ENCODE measurements at places on chromosomes 11 and 22. TPM values are rescaled to one million over a fixed set of nuclear protein-coding genes. Genes with fewer than 3 reads are reported as not detected.

The CNTF gene
- 2.6 TPM for total RNA-seq

The SLC43A1 gene
- 21.7 TPM for total RNA-seq

The APOA5 gene
- not detected for total RNA-seq

The OR5B17 gene
- not detected for total RNA-seq

The MRGPRX3 gene
- not detected for total RNA-seq

The CD248 gene
- 0.12 TPM for total RNA-seq

DNA sequence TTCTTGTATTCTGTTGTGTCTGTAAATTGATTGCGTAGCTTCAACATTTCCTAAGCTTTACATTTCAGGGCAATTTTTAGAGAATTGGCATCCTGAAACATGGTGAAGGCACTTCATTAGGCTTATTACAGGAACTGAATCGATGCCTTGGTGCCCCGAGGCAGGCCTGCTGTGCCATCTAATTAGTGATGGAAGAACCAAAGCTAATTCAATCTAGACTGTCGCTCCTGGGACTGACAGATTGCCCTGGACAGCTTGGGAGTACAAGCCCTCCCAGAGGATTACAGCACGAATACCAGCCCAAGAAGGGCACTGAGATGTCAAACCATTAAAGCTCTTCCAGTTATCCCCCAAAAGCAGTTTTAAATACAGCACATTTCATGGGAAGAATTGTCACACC lies 243.2 kb upstream of the ZC3H12C start:
- DNase-seq, result no peak
